Activated naive CD8-positive, alpha-beta T cell treated with anti-CD3 and anti-CD28 coated beads, Interleukin-2, amount 50 U/mL, for 24 hours (primary cell): ENCODE measurements at places on chromosomes 2 and 18.

DNA sequence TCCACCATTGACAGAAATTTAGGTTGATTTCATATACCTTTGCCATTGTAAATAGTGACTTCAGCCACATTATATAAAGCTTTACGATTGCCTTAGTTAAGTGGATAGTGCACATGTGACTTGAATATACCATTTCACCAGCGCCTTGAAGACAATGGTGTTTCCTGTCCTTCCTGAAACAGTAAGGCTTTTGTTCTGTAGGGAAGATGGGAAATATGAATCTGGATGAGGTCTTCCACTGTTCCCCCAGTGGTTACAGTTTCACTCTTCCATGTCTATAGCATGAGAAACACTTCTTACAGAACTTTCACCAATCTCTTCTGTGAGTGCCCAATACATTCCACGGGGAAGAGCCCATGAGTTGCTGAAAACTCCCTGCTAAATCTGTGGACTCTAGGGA, 240.5 kb downstream of the TRIB2 start:
- DNase-seq: no peak

DNA sequence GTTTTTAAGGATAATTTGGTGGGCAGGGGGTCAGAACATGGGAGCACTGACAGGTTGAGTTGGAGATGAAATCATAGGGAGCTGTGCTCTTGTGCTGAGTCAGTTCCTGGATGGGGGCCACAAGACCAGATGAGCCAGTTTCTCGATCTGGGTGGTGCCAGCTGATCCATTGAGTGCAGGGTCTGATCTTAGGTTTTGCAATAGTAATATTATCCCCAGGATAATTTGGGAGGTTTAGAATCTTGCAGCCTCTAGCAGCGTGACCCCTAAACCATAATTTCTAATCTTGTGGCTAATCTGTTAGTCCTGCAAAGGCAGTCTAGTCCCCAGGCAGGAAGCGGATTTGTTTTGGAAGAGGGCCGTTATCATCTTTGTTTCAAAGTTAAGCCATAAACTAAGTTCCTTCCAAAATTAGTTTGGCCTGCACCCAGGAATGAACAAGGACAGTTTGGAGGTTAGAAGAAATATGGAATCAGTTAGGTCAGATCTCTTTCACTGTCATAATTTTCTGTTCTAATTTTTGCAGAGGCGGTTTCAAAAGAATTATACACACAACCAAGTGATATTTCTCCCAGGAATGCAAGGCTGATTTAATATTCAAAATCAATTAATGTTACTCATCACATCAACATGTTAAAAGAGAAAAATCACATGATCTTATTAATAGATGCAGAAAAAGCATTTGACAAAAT, 23.0 kb downstream of the DBI start:
- DNase-seq: no peak

DNA sequence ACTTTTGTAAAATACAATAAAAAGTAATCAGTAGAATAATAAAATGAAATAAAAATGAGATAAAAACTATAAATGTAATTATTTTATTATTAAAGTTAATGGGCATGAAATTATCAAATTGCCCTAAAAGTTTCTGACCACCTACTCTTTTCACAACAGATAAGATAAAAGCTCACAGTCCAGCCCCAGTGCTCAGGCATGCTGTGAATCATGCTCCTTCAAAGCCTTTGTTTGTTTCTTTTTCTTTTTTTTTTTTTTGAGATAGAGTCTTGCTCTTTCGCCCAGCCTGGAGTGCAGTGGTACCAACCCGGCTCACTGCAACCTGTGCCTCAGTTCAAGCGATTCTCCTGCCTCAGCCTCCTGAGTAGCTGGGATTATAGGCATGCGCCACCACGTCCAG, 181.7 kb downstream of the ANKRD44 start:
- DNase-seq: no peak

GRCh38 chr18:55287149-55287806, 300.7 kb downstream of the TCF4 start:
- no peak for DNase-seq

DNA sequence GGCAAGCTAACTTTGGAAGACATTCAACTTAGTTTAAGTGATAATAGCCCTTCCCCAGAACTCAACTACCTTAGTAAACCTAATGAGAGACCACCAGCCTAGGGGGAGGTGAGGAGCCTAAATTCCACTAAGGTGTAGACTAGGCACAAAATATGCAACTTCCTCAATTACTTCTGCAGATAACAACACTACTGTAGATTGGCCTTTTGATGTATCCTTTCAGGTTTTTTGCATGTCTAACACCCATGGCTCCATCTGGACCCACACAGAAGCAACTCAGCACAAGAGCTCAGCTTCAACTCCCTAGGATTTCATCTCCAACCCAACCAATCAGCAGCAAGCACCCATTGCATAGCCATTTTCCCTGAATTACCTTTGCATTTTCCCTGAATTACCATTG, 353.3 kb downstream of the AKAIN1 start:
- DNase-seq: no peak

DNA sequence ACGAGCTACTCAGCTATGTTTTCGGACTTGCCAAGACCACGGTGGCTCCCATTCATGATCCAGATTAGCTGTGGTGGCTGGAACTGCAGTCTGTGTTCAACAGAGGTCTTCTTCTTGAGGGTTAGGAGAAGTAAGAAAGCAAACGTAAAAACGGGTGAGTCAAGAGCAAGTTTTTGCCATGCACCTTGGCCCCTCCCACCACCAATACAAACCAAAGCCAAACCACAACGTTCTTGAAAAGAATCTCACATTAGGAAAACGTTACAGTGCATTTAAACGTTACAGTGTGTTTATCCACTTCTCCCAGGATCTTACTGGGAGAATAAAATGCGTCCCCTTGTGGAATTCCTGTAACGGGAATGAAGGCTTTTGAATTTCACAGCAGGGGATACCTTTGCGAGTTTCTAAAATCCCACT, 725 bp downstream of the FBXO48 start:
- DNase-seq: peak; percentile 53

DNA sequence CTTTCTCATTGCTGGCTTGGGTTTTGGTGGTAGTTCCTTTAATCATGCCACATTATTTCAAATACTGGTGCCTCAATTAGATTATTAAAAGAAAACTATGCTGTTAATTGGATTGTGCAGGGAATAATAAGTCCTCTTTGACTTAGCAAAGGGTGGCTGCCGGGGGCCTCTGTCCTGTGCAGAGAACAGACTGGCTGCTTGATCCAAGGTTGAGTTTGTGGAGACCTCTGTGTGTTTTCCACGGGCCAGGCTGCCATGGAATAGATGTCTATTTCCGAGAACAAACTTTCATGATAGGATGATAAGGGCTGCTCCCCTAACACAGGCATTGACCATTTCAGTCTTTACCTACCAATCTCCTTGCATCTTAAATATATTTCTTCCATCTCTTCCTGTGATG, 30.4 kb upstream of the OTOS start:
- DNase-seq: no peak

- DNase-seq: no peak
These were observed 58.1 kb upstream of the TGIF1 start for GRCh38 chr18:3391704-3392466.

- DNase-seq: no peak
These were observed 38.5 kb upstream of the LYPD6 start for GRCh38 chr2:149291881-149292280.

DNA sequence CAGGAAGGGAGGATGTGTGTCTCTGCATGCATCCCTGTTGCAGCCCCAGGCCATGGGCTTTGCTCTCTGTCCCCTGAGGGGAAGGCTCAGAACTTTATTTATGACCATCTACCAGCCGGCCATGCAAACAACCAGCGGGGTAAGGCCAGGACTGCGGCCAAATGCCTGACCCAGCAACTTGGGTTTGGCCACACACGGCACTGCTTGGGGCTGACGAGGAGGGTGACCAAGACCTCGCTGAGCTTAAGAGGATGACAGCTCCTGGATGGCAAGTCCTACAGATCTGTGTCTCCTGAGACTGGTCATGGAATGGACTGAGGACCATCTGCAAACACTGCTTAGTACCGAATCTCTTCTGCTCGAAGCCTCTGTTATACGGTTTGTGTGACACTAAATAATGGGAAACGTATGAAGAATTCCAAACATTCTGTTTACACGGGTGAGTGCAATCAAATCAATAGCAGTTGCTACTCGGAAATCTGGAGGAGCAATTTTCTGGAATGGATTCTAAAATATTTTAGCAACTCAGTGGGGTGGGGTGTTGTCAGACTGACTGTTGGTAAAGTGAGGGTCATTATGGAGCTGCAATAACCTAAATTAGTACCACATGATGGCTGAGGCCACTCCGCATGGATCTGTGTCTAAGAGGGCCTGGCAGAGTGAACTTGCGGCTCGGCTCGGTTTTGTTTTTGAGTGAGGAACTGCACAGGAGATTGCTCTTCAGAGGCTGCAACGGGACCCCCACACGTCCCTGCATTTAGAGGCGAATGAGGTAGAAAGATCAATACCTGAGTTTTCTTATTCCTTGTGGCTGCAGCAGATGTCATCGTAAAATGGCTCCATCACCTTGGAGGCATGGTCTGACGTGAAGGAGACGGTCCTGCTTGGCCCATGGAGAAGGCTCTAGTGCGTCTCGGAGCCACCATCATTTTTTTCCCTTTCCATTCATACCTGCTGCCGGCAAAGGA, 26.6 kb downstream of the TMEM18 start:
- no peak for DNase-seq

GRCh38 chr18:46886893-46887292, 30.4 kb downstream of the PIAS2 start:
- no peak for DNase-seq

DNA sequence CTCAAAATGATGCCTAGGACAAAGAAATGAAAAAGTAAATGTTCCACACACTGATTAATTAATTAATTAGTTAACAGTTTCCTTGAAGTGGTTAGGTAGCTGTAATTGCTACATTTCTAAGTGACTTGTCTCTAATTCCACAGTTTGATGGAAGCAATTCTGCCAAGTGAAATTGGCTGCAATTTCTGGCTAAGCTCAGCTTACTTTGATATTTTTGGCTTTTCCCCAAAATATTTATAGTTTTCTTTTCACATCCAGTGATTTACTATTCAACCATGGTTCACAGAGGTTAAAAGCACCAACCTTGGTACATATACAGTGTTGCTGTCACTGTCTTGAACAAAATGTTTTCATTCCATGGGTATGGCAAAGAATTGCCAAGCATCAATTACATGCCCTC, 459.5 kb upstream of the CDH20 start:
- no peak for DNase-seq

DNA sequence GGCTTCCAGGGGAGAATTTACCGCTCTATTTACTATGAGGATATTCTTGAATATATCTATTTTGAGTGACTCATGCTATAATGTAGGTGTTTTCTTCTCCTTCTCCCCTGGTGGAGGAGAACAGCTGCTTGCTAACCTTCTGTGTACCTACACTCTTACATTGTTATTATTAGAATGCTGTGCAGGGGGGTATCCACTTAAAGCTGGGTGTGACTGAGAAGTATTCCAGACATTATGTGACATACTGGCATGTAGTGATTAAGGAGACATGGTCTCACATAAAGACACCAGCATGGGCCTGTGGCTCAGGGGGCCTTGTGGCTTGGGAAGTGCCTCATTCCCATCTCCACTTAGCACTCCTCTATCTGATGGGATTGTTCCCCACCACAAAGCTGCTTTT, 287.9 kb downstream of the PTPRM start:
- DNase-seq: no peak

- no peak for DNase-seq
These were observed 142.0 kb downstream of the NCK2 start for GRCh38 chr2:105886687-105887086.

GRCh38 chr2:53884883-53885282, 25.1 kb upstream of the GPR75 start:
- no peak for DNase-seq

- no peak for DNase-seq
These were observed 187.1 kb downstream of the TCF4 start for GRCh38 chr18:55400590-55401541.

GRCh38 chr2:111950236-111950635, 51.8 kb downstream of the MERTK start:
- DNase-seq: no peak

- DNase-seq: no peak
These were observed 134.3 kb downstream of the IRS1 start for GRCh38 chr2:226665306-226665831.

DNA sequence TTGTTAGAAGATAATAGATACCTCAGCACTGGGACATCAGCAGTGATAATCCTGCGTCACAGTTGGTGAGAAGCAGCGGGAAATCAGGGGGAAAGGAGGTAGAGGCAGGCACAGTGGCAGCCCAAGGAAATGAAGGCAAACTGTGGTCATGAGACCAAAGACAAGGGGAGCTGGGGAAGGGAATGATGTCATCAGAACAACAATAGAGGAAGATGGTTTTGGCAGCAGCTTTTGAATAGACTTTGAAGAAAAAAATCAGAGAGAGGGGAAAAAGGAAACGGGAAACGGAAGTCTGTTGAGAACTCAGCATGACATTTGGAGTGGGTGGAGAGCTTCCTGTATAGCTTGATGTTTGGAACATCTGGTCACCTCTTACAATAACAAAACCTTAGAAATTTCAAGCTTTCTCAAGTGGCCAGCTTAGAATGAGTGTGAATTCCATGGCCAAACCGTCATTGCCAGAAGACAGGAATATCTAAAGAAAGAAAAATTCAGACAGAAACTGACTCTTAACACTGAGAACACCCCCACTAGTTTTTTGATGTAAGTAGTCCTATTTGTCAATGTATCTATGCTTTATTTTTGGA, 18.4 kb upstream of the YES1 start:
- DNase-seq: peak; percentile 8

GRCh38 chr2:119574108-119574815, 30.0 kb downstream of the CFAP221 start:
- DNase-seq: no peak

DNA sequence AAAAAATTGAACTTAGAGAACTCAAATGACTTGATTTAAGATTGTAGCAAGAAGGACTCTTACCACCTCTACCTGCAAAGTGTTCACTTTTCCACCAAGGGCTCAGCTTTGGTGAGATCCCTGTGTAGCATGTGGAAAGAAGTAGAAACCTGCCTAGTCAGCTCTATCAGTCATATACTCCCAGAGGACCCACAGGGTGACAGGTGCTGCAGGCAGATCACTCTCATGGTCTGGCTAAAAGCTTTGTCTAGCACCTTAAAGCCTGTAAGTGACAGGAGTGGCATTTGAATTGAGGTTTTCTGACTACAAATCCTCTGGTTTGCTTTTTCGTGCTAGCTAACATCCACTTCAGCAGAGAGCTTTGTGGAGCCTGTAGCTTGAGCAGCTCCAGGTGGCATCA, 18.7 kb upstream of the NEMP2 start:
- no peak for DNase-seq

DNA sequence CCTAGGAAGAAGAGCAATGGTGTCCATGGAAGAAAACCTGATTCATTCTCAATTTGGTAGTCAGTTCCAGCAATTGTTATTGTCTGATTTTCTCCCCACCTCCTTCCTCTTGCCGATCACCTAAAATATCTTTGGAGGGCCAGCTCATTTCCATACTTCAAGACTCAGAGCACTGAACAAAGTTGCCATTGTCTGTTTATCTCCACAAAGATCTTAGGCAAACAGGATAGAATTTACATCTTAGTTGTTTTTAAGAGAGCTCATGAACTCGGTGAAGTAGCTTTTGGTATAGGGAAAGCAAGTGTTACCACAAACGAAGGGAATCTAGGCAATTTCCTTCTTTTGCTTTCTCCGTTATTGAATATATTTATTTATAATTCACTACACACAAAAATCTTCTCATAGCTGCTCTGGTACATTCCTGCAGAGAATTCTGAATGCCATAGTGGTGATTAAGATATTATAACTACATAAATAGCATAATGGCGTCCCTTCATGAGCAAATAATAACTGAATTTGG, 41.5 kb upstream of the CHST9 start:
- no peak for DNase-seq
